T-cell (primary cell): ENCODE measurements at places on chromosomes 16 and 17. TPM values are rescaled to one million over a fixed set of nuclear protein-coding genes. Genes with fewer than 3 reads are reported as not detected.

KIF2B gene
- total RNA-seq = not detected

CACNA1G gene
- total RNA-seq = not detected

CTRB1 gene
- not detected for total RNA-seq

BRCA1 gene
- total RNA-seq = 5.5 TPM

PMFBP1 gene
- total RNA-seq = 0.23 TPM

DNA sequence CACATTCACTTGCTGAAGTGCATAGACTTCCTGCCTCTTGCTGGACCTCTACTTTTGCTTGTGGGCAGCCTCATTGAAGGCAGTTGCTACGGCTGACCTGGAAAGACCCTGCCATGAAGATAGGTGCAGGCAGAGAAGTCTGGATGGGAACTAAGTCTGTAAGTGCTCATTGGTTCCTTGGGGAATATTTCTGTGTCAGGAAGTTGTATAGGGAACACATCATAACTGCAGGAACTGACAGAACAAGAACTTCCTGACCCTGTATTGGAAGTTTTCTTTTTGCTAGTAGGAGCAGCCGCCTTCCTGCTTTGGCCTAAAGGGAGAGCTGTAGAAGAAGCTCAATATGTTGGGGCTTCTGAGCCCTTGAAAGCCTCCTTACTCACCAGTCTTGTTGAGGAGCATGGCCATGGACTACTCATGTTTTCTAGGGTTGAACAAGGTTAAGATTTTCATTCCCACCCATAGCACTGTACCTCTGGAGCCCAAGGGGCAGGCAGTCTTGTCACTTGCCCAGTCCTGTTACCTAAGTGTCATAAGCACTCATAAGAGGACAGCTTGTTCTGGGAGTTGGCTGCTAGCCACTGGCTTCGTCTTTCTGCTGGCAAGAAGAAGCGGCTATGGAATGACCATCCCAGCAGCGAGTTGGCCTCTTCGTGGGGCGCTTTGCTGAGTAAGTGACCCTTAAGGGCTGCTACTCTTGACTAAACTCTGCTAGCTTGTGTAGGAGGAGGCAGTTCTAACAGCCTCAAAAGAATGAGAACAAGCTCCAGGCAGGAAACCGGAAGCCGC, 7.2 kb downstream of the UBFD1 start:
- H3K36me3 ChIP-seq = peaks cover 89% of the 10 kb centered on the region
- no peaks in the 10 kb centered on the region for H3K4me1 ChIP-seq
- H3K27me3 ChIP-seq = no peaks in the 10 kb centered on the region
- no peak overlapping the region for H3K4me3 ChIP-seq

- peaks cover 4% of the 10 kb centered on the region for H3K4me1 ChIP-seq
- peaks cover 77% of the 10 kb centered on the region for H3K27me3 ChIP-seq
- DNase-seq = no peak
- H3K27ac ChIP-seq = no peak overlapping the region
- H3K4me3 ChIP-seq = no peak overlapping the region
- no peaks in the 10 kb centered on the region for H3K36me3 ChIP-seq
Observed at GRCh38 chr17:79609673-79610645, 892 bp downstream of the RBFOX3 start.

DNA sequence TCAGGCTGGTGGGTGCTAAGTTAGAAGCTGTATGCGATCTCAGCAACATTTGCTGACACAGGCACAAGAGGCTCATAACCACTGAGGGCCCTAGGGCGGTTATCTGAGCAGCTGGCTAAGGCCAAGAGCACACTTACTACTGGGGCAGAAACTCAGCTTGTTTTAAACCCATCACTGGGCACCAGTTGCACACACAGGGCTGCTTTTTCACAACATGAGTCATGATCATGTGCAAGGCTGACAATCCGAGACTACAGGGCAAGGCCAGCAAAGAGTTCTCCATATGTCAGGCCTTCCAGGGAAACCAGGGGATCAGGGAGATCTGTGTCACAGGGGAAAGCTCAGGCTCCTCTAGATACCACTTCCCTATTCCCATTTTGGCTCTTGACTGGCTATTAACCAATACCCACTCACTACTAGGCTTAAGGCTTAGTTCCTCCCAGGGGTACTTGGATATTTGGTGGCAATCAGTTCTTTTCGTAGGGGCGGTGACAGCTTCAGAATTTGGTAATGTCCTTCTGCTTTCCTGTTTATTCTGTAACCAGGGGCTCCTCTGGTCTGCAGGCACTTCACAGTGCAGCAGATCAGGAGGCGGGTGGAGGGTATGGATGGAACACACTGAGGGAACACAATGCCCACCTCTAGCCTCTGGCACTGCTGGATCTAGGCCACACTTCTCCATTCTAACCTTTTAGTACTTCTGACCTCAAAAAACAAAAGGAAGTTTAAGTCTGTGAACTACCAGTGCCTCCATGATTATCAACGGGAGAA, 44.9 kb upstream of the ERN1 start:
- H3K27ac ChIP-seq = no peak overlapping the region
- no peak overlapping the region for H3K4me3 ChIP-seq
- H3K27me3 ChIP-seq = no peaks in the 10 kb centered on the region
- DNase-seq = no peak

DNA sequence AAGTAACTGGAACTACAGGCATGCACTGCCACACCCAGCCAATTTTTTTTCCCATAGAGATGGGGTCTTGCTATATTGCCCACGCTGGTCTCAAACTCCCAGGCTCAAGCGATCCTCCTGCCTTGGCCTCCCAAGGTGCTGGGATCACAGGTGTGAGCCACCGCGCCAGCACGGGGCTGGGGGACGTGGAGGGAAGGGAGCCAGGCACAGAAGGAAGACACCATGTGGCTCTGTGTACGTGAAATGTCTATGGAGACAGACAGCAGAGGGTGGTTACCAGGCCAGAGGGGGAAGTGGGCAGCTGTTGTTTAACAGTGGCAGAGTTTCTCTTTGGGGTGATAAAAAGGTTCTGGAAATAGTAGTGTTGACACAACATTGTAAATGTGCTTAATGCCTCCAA, 4.6 kb upstream of the PIEZO1 start:
- no peak overlapping the region for H3K4me3 ChIP-seq
- H3K27ac ChIP-seq = peak overlapping the region; percentile 29
- H3K36me3 ChIP-seq = no peaks in the 10 kb centered on the region
- no peak for DNase-seq
- peaks cover 61% of the 10 kb centered on the region for H3K4me1 ChIP-seq
